ENCODE measurements at places on chromosomes 5 and 9.

DNA sequence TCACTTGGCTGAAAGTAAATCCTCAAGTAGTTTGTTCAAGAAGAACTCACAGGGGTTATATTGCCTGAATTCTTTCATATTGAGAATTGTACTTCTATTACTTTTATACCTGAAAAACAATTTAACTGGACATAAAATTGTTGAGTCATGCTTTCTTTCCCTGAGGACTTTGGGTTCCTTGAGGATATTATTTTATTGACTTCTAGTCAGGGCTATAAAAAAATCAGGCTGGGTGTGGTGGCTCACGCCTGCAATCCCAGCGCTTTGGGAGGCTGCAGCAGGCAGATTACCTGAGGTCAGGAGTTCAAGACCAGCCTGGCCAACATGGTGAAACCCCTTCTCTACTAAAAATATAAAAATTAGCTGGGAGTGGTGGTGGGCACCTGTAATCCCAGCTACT, 17.9 kb upstream of the CDC42SE2 start:
- H3K4me3 ChIP-seq, result no peak overlapping the region
- no peak overlapping the region for H3K27ac ChIP-seq
- no peaks in the 10 kb centered on the region for H3K4me1 ChIP-seq
- DNase-seq, result no peak
- no peaks in the 10 kb centered on the region for H3K36me3 ChIP-seq

- no peaks in the 10 kb centered on the region for H3K27me3 ChIP-seq
- peak; percentile 25 for DNase-seq
- H3K4me3 ChIP-seq, result no peak overlapping the region
- H3K4me1 ChIP-seq, result no peaks in the 10 kb centered on the region
- no peaks in the 10 kb centered on the region for H3K36me3 ChIP-seq
Observed at GRCh38 chr5:9046756-9047481, 499.0 kb downstream of the SEMA5A start.

GRCh38 chr5:98813755-98814154, 40.3 kb downstream of the RGMB start:
- no peak for DNase-seq
- H3K36me3 ChIP-seq, result no peaks in the 10 kb centered on the region
- no peaks in the 10 kb centered on the region for H3K4me1 ChIP-seq
- no peak overlapping the region for H3K27ac ChIP-seq
- no peaks in the 10 kb centered on the region for H3K27me3 ChIP-seq

DNA sequence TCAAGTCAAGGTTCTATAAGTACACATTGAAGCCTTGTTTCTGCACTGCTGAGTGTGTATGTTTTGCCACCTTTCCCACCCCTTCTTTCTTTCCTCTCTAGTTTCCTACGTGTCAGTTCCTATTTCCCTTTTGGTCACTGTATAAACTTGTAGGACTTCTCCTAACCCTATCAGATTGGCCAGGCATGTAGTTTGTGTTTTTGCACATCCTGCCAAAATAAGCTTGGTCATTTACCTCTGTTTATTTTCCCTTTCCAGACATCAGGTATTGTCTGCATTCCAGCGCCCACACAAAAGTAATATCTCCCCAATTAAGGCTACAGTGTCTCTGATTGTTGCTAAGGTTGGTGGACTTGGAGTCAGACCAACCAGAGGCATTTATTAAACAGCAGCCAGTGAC, 252.9 kb upstream of the MPDZ start:
- DNase-seq, result no peak
- H3K27me3 ChIP-seq, result no peaks in the 10 kb centered on the region
- H3K36me3 ChIP-seq, result no peaks in the 10 kb centered on the region
- H3K4me1 ChIP-seq, result no peaks in the 10 kb centered on the region
- no peak overlapping the region for H3K27ac ChIP-seq

DNA sequence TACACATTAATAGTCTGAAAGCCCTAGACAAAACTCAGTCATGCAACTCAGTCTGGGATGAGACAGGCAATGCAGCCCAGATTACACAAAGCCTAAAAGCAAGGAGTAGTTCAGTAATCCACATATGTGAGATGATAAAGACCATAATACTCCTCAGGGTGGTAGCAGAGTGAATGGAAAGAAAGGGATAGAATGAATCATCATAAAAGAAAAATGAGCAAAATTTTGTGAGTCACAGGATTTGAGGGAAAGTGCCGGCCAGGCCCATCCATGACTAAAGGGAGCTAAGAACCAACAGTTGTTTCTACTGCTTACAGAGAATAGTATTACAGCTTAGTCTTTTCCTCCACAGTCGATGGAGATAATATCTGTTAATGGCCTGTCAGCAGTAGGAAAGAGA, 90.0 kb upstream of the POU5F2 start:
- H3K4me1 ChIP-seq, result no peaks in the 10 kb centered on the region
- no peak for DNase-seq
- no peaks in the 10 kb centered on the region for H3K36me3 ChIP-seq
- no peaks in the 10 kb centered on the region for H3K27me3 ChIP-seq

DNA sequence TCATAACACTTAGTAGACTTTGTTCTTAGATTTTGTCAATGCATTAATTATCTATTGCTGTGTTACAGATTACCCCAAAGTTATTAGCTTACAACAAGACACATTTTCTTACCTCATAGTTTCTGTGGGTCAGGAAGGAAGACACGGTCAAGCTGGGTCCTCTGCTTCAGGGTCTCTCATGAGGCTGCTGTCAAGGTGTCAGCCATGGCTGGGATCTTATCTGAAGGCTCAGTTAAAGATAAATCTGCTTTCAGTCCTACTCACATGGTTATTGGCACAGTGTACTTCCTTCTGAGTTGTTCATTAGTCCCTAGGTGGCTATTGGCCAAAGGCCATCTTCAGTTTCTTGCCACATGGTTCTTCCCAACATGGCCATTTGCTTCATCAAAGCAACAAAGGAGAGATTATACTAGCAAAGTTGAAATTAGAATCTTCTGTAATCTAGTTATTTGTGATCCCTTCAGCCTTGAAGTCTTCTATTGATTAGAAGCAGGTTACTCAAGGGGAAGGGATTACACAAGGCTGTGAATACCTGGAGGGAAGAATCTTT, 25.2 kb downstream of the TDRD7 start:
- H3K4me1 ChIP-seq, result peaks cover 8% of the 10 kb centered on the region
- H3K36me3 ChIP-seq, result no peaks in the 10 kb centered on the region
- no peaks in the 10 kb centered on the region for H3K27me3 ChIP-seq
- DNase-seq, result peak; percentile 10
- H3K27ac ChIP-seq, result peak overlapping the region; percentile 41

GRCh38 chr5:153896117-153896516, 142.6 kb downstream of the FAM114A2 start:
- no peaks in the 10 kb centered on the region for H3K4me1 ChIP-seq
- H3K4me3 ChIP-seq, result no peak overlapping the region
- H3K36me3 ChIP-seq, result no peaks in the 10 kb centered on the region
- no peaks in the 10 kb centered on the region for H3K27me3 ChIP-seq
- DNase-seq, result no peak

- H3K27ac ChIP-seq, result no peak overlapping the region
- DNase-seq, result no peak
- no peaks in the 10 kb centered on the region for H3K4me1 ChIP-seq
Observed at GRCh38 chr5:99061711-99062110, 132.9 kb upstream of the CHD1 start.

DNA sequence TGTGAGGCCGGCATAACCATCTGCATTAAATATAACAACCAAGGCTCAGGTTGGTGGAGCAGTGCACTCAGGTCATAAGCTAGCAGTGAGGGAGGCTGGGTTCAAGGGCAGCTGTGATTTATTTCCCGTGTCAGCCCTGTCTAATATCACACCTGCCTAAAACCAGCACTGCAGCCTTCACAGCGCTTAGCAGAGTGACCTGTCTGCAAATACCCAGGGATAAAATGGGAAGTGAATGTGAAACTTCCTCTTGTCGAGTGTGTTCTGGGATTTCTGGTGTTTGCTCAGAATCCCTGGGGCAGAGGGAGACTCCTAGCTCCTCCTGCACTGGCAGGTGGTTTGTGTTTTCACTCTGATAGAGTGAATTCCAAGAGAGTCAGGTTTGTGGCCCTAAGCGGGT, 57.5 kb downstream of the ZNF510 start:
- no peak overlapping the region for H3K27ac ChIP-seq
- DNase-seq, result no peak
- H3K4me3 ChIP-seq, result no peak overlapping the region
- H3K4me1 ChIP-seq, result no peaks in the 10 kb centered on the region

- no peaks in the 10 kb centered on the region for H3K36me3 ChIP-seq
- H3K27me3 ChIP-seq, result no peaks in the 10 kb centered on the region
- H3K4me1 ChIP-seq, result peaks cover 6% of the 10 kb centered on the region
- peak overlapping the region; percentile 29 for H3K27ac ChIP-seq
Observed at GRCh38 chr9:94773655-94774054, 47.2 kb downstream of the AOPEP start.

DNA sequence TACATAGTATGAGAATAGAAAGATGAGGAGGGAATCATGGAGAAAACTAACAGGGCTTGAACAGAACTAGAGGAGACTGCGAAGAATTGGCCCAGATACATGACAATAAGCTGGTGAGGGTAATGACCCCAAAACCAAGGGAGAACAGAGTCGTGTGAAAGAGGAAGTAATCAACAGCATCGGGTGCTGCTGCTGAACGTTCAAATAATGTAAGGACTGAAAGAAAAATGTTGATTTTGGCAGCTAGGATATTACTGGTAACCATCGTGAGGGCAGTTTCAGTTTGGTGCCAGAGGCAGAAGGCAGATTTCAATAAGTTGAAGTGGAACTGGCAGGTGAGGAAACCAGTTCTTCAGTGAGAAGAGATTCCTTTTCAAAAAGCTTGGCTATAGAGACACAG, 66.8 kb upstream of the SMC2 start:
- H3K4me3 ChIP-seq, result no peak overlapping the region
- H3K27me3 ChIP-seq, result no peaks in the 10 kb centered on the region
- no peaks in the 10 kb centered on the region for H3K4me1 ChIP-seq
- DNase-seq, result no peak
- no peaks in the 10 kb centered on the region for H3K36me3 ChIP-seq

DNA sequence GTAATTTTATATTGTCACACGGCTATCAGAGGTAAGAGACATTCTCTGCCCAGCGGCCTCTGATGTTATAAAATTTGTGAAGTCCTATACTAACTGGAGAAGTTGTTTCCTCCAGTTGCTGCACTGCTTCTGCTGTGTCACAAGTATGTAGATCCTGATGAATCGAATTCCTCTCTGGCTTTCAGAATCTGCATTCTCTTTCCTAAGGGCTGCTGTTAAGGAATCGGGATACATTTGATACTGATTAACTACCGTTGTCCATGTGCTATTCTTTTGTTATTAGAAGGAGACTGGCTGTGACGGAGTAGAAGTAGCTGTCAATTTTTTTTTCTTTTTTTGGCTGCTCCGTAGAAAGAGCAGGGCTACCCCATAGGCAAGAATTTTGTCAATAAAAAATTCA, 81.7 kb upstream of the LRRC70 start:
- DNase-seq, result no peak
- no peak overlapping the region for H3K4me3 ChIP-seq
- no peaks in the 10 kb centered on the region for H3K27me3 ChIP-seq
- no peaks in the 10 kb centered on the region for H3K36me3 ChIP-seq
- H3K27ac ChIP-seq, result no peak overlapping the region
- no peaks in the 10 kb centered on the region for H3K4me1 ChIP-seq
